GM13976 (cell line): ENCODE measurements at places on chromosomes 6 and 20.
A peak's percentile ranks its signal among the peaks of the same experiment; 100 is the strongest.

DNA sequence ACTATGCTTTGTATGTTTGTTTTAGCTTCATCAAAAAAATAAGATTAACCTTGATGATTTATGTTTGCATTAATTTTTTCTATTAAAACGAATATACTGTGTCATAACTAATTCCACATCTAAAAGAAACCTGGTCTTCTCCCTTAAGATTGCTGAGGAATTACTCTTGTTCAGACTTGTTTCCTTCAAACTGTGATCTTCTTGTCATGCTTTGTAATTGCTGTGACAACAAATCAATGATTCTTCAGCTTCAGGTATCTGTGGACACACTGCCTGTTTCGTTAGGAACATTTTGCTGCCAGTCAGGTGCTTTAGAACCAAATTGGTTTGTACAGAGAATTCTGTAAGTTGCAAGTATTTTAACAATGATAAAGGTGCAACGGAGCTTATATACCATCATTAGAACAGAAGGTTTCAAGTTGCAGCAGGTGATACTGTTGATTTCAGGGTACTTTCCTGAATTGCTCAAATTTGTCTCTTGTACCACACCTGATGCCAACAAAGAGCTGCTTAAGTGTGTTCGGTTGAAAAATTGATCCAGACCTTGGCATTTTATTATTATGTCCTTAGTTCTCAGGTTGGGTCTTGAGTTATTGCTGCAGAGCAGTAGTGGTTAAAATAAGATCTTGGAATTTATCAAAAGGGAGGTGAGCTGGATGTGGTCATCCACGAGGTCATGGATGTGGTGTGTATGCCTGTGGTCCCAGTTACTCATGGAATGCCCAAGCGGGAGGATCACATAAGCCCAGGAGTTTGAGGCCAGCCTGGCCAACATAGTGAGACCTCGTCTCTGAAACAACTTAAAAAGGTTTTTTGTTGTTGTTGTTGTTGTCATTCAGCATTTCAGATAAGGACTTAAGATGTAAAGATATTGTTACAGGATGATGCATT lies 19.5 kb downstream of the SYTL3 start:
- DNase-seq = no peak

DNA sequence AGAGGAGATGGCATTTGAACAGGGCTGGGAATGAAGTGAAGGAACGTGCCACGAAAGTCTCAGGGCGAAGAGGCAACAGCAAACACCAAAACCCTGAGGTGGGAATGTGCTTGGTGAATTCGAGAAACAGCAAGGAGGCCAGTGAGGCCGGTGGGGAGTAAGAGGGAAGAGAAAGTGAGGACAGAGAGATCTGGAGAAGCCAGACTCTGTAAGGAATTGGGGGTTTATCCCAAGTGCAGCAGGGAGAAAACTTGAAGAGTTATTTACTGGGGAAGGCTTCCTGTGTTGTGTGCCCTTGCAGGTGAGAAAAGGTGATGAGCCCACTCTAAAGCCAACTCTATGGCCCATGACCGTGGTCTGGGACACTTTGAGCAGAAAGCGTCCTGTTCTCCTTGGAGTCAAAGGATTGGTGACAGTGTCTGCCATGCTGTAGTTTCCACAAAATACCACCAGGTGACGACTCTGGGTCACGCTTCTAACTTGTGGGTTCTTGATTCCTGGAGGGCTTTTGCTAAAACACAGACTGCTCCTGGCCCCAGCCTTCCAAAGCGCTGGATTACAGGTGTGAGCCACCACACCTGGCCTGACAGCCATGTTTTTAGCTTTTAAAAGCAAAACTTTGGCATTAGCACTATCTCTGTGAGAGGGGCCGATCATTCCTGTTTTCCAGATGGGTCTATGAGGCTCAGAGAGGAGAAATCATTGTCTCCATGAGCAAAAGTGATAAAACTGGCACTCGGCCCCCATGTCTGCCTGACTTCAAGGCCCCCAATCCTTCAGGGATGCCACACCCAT lies 18.0 kb upstream of the CSNK2A1 start:
- DNase-seq = peak; percentile 82

GRCh38 chr6:87174078-87174579 lies 18.8 kb downstream of the ZNF292 start:
- no peak for DNase-seq

DNA sequence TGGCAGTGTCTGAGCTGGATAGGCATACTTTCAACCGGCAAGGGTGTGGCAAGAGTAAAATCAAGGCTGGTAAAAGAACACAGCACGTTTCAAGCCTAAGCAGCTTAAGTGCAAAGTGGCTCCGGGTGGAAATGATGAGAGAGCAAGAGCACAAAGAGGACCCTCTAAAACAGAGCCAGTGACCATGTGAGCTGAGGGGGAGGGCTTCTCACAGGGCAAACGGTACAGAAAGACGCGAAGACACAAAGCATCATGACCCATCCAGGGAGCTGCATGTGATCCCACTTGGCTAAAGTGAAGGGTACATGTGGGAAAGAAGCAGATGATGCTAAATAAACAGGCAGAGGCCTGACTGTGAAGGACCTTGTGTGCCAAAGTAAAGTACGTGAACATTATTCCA lies 25.7 kb downstream of the FKBP5 start:
- DNase-seq = no peak

- peak; percentile 33 for DNase-seq
These were observed 902 bp downstream of the SAMHD1 start for GRCh38 chr20:36950414-36951197.
